ENCODE measurements at places on chromosomes 7 and 10.

GRCh38 chr10:22824984-22825383 lies 102.9 kb upstream of the ARMC3 start:
- no peak for DNase-seq

GRCh38 chr10:52400562-52400961 lies 86.5 kb downstream of the DKK1 start:
- no peak for DNase-seq

DNA sequence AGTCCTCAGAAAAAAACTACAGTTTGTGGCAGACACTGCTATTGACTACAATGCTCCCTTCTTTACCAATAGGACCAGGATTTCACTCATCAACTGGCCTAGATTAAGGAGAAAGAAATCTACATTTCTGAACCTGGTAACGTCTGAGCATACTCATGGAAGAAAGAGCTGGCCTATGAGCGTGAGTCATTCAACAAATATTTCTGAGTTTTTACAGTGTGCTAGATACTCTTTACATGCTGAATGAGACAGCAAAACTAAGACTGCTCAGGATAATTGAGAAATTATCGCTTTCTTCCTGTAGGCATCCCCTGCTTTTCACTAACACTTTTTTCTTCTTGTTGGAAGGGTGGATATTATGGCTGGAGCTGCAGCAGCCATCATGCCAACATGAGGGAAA lies 609.7 kb downstream of the TNS3 start:
- no peak for DNase-seq

DNA sequence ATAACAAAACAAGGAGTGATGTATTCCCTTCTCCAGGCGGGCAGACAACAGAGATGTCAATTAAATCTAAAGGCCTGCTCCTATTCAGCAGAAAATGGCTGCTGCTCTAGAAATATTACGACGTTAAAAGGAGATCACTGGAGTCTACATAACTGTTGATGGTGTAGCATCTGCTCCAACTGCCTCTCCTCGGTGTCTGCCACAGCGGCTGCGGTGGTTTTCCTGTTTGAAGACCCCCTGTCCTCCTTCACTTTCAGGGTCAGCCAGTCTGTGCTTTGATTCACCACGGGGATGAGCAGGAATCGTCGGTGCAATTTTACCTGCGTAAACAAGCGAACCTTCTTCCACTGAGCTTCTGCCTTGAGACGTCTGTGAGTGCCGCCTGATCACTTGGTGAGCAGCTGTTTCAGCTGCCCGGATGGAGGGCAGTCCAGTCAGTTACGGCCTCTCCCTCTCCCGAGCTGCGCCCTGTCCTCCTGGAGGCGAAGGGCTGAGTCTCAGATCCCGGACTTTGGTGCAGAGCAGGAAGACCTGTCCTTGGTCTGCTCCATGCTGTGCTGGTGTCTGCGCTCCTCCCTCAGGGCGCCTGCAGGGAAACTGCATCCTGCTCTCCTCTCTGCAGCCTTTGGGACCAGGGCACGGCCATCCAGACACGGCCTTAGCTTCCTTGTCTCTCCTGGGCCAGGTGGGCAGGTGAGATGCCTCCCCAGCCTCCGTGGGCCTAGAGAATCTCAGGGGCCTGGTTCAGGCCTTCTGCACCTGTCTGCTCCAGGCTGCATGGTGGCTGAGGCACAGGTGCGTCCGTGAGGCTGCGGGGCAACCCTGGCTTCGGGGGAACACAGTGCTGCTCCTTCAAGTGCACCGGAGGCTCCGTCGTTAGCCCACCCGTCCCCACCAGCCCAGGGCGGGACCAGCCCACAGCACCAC lies 326.6 kb downstream of the ADARB2 start:
- DNase-seq = no peak

DNA sequence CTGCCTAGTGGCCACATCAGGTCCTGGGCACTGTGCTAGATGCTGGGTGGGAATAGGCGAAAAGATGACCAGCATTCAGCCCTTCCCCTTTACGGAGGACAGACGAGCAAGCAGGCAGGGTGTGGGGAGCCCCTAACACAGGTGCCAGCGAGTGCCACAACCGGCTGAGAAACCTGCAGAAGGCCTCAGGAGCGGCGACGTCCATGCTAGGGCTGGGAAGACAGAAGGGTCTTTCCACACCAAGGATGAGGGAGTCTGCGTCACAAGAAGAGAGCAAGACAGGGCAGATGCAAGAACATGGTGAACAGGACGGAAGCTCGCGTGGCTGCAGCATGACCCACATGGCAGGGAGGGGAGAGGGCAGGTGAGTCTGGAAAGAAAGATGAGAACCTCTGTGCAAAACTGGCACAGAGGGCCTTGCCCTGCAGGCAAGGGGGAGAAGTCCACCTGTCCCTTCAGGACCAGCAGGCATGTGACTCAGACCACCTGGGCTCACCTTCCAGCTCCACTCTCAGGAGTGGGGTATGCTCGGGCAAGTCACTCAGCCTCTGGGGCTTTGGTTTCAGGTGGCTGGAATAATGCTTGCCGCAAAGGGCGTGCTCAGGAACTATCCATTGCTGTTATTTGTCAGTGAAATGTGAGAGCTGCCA lies 36.6 kb downstream of the KCNH2 start:
- DNase-seq = peak; percentile 79

DNA sequence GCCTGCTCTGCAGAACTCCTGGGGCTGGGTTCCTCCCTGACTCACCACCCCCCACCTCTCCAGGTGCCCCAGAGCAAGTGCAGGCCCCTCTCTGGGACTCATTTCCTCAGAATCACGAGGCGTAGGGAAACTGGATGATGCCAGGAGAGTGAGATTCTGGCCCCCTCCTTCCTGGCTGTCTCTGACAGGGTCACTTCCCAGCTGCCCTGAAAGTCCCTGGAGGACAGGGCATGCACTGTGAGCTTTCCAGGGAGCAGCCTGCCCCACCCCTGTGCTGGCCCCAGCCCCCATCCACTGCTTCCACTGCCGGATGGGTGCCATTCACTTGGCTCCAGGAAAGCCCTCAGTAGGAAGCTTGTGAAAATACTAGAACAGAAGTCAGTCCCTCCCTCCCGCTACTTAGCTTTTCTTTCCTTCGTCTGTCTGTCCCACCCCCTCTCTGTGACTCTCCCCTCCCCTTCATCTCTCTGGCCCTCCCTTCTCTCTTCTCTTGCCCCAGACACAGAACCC lies 10.4 kb downstream of the TACR2 start:
- DNase-seq = no peak

- DNase-seq = no peak
These were observed 113.9 kb downstream of the ABLIM1 start for GRCh38 chr10:114544045-114544659.

- no peak for DNase-seq
These were observed 513.3 kb downstream of the MDFIC start for GRCh38 chr7:115435178-115435577.

DNA sequence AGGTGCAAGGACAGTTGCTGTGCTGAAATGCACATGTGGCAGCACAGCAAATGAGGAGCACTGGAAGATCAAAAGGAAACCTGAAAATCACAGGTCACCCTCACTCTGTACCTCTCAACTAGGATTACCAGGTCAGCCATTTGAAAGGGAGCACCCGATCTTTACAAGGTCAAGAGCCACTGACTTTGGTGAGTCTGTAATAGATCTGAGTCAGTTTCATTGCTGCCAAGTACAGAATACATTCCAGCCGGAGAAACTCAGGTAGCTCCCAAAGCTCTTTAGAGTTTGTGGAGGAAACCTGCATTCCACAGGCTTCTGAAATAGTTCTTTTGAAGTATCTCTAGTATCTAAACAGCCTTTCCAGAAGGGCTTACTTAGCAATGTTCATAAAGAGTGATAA lies 217.5 kb downstream of the SNX13 start:
- DNase-seq = no peak
